Stimulated activated CD8-positive, alpha-beta memory T cell treated with anti-CD3 and anti-CD28 coated beads, Interleukin-4, amount 100 ng/mL, for 24 hours (primary cell): ENCODE measurements at places on chromosomes 3 and 15.

DNA sequence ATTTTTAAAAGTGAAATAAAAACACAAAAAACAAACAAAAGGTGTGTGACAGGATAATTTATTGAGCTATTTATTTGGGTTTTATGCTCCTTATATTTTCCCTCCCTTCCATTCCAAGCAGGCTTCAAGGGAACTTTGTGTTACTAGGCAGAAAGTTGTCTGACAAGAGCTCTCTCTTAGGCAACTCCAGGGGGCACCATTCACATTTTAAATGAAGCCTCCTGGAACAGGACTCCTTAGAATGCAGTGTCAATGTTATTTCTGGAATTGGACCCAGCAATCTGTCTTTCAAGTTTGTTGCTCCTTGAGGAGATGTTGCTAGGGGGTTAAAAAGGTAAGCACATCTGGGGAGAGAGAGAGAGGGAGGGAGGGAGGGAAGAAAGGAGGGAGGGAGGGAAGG is 5.4 kb upstream of the RFX7 start:
- DNase-seq: no peak

DNA sequence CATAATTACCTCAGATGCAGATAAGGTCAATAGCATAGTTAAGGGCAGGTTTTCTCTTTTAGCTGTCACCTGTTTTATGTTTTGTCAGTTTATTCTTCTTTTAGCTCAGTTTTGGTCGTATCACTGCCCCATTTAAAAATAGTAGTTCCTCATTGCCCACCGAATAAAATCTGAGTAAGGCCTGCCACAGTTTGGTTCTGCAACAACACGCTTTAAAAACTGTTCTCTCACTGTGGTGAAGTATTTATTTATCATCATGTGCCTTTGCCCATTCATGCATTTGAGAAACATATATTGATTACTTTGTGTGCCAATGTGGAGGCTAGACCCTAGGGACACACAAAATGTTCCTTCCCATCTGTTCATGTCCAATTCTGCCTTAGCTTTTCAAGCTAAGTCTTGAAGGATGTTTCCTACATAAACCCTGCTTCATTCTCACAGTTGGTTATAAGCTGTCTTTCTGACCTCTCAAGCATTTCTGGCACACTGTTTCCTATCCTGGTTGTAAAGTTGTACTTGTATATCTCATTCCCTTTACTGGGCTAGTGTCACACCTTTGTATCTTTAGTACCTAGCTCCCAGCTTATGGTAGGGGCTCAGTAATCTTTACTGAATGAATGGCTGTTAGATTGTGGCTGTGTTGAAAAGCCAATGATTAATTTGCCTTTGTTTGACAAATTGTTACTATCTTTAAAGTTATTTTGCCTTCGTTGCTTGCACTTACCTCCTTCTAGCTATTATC is 23.9 kb downstream of the AKAP13 start:
- no peak for DNase-seq

DNA sequence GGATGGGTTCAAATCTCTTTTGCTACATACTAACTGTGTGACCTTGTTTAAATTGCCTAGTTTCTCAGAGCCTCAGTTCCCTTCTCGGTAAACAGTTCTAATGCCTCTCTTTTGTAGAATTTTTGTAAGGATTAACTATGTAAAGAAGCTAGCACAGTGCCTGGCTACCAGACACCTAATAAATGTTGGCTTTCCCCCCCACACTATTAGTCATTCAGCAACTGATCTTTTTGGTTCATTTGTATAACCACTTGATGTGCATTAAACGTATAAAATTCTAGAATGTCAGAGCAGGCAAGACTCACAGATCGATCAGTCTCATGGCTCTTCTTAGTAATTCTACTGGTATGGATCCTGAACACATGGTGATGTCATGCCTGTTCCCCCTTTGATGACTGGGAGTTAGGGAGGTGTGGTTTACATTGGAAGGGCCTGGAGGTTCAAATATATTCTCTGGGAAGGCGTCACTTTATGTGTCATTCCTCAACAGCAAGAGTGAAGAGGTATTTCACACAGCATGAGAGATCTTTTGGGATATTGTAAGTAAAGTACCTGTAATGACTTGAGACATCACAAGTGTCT is 6.5 kb downstream of the TAGLN3 start:
- no peak for DNase-seq

DNA sequence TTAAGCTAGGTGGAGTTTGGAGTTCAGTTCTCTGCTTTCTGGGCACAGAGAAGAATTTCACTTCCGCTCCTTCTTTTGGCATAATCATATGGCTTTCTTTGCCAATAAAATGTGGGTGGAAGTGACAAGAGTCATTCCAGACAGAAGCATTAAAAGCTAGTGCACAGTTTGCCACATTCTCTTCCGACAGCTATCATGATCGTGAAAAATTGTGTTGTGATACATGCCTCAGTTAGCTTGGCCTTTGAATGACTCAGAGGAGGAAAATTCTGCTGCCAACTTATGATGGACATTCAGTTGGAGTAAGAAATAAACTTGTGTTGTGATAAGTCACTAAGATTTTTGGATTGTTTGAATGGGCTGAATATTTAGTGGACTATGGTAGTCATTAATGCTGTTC is 291.7 kb upstream of the SATB1 start:
- DNase-seq: no peak

DNA sequence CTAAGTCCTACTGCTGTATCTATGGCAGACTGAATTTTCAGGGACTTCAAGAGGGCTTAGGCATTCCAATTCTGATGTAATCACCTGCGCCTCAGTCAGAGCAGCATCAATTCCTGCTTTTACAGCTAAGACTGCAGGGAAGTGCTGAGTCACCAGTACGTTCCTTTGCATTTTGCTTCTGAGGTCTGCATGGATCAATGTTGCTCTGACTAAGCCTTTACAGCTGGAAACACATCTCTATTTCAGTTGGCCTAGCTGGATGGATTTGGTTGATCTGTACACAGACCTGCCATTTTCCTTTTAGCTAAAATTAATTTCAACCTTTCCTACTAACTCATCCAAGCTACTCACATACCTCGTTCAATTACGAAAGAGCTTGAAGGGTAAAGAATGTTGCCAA is 51.3 kb downstream of the ETV5 start:
- DNase-seq: no peak

DNA sequence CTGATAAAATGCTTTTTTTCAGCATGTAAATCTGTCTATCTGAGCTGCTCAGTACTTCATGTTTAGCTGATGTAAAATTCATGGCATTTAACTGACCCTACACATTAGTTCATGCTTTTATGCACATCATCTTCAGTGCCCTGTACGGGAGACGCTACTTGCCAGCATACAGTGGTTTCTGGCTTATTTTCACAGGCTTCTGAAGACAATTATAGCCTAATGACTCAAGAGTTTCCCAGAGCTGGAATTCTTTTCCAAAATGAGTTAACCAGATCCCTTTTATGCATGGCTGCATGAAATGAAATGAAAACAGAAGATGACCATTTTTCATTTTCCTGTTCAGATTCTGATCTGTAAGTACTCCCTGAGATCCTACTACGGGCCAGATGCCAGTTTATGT is 1061.5 kb downstream of the ROBO2 start:
- no peak for DNase-seq

GRCh38 chr3:66789580-66790237 is 208.4 kb upstream of the KBTBD8 start:
- no peak for DNase-seq

DNA sequence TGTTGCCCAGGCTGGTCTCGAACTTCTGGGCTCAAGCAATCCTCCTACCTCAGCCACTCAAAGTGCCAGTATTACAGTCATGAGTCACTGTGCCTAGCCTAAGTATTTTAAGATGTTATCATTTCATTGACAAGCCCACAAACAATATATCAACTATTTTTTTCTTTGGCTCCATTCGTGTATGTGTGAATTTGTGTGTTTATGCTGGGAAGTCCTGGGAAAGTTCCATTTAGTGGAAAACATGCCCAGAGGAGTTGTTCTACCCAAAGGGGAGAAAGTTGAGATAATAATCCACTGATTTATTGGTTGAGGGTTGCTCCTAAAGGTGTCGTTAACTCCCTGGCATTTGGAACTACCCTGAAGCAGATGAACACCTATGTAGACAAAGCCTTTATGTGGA is 58.8 kb downstream of the KIF9 start:
- no peak for DNase-seq

DNA sequence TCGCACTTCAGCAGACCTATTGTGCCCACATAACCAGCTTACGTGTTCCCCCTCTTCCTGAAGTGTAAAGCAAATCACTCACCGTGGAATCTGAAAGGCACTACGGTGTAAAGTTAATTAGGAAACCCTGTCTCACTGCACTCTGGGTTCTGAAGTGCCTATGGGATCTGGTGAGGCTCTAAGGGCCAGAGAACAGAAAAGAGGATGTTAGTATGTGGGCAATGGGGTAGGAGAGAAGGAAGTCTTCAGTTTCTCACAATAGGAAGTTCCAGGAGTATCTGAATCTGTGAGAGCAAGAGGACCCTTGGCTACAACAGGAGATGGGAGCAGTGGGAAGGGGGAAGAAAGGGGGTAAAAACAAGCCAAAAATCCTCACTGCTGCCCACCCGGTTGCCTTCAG is 71.4 kb downstream of the ITGB5 start:
- no peak for DNase-seq

- no peak for DNase-seq
These were observed 58.7 kb downstream of the SMAD3 start for GRCh38 chr15:67124111-67124510.

DNA sequence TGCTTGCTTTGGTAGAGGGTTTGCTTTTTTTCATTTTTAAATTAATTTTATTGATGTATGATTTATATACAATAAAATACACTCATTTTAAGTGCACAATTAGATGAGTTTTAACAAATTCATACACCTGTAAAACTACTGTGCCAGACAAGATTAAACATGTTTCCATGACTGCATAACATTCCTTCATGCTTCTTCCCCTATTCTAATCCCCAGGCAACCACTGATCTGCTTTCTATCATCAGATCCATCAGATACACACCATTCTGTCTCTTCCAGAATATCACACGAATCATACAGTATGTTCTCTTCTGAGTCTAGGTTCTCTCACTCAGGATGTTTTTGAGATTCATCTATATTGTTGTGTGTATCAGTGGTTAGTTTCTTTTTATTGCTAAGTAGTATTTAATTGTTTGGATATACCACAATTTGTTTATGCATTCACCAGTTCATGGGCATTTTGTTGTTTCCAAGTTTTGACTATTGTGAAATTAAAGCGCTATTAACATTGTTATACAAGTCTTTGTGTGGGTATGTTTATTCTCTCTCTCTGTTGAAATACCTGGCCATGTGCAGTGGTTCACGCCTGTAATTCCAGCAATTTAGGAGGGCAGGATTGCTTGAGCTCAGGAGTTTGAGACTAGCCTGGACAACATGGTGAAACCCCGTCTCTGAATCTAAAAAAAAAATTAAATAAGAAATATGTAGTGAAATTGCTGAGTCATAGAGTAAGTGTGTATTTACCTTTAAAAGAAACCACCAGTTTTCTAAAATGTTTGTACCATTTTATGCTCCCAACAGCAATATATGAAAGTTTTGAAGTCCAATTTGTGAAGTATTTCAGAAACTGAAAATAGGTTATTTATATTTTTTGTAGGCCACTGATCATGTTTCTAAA is 7.0 kb upstream of the TFG start:
- DNase-seq: no peak

DNA sequence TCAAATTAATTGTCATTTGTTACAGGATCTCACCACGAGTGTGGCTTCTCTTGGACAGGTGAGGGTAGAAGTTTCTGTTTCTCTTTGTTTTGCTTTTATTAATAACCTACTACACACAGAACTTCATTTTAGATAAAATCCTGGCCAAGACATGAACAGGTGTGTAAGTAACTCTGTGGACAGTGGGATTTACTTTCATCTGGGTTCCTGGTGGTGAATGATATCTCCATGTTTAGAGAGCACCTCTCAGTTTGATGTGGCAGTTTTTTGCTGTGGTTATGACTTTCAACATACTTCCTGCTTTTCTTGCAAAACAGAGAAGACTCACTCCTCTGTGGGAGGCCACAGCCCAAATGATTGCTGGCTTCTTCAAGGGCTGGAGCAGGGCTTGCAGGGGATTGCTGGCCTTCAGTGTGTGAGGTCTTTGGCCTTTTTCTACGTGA is 71.1 kb upstream of the XCR1 start:
- DNase-seq: no peak

- no peak for DNase-seq
These were observed 145.9 kb upstream of the LIPC start for GRCh38 chr15:58285921-58286278.

DNA sequence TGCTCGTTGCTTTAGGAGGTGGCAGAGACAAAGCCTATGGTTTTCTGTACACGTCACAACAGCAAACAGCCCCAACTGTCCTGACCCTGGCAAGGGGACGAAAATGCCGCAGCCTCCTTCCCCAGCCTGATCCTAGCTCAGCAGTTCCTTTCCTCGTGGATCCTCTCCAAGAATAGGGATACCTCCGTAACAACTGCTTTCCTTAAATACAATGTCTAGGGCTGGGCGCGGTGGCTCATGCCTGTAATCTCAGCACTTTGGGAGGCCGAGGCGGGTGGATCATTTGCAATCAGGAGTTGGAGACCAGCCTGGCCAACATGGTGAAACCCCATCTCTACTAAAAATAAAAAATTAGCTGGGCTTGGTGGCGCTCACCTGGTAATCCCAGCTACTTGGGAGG is 17.0 kb downstream of the MAP6D1 start:
- DNase-seq: no peak

DNA sequence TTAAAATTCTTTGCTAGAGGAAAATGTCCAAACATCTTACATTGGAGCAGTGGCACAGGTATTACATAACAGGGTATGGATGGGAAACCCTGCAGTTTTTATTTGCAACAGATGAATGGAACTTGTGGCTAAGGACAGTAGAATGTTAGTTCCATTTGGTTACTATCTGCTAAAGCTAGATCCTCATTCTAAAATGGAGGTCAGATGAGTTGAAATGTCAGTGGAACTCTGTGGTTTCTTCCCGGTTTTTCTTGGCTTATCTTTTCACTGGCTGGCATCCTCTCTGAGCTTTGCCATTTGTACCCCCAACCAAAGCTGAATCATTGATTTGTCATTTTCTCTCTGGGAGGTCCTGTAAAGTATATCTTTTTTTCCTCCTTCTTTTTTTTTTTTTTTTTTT is 68.9 kb downstream of the ARMC8 start:
- no peak for DNase-seq

DNA sequence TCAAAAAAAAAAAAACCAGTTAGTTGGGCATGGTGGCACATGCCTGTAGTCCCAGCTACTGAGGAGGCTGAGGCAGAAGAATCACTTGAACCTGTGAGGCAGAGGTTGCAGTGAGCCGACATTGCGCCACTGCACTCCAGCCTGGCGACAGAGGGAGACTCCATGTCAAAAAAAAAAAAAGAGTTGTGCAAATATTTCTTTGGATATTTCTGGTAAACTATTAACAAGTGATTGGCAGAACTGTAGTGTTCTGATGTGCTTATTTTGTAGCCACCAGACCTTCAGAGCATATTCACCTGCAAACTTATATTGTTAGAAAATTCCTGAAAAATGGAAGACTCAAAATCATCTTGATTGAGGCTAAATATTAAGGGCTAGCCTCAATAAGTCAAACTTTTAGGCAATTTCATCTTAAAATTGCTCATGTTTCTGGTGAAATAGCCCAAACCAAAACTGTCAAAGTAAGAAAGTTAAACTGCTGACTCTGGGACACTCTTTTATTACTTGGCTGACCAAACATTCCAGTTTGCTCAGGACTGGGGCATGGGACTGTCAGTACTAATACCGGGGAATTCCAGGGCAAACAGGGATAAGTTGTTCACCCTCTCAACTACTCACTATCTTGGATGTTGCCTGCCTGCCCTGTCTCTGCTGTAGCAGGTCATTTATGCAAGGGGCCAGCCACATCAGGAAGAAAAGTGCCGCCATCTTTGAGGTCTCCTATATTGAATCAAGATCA is 37.0 kb downstream of the ABHD2 start:
- DNase-seq: no peak

- DNase-seq: no peak
These were observed 70.0 kb downstream of the EXOG start for GRCh38 chr3:38566215-38566528.
